ENCODE measurements at places on chromosomes 5 and 9.

DNA sequence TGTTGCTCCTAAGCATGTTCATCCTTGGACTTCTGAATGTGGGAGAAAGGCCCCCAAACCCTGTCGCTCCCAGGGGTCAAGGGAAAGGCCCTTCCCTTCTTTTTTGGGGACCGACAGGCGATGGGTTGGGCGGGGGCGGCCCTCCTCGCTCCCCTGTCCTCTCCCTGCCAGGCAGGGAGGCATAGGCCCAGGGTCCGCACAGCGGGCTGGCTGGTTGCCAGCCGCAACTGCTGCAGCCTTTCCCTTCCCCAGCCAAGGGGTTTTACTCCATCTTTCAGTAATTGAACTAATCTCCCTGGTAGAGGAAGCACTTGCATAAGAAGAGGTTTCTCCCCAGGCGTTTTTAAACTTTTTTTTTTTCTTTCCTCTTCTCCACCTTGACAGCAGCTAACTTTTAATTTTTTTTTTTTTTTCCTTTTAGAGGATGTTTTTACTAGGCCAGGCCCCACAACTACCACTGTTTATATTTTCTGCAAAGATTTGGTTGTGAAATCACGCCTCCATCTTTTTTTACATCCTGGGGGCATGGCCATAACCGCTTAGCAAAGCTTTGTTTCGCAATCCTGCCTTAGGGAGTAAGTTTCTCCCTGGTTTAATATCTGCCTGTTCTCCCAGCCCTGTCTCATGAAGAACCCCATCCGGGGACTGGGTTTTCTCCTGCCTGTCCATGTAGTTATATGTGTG, 216.9 kb upstream of the ZNF608 start:
- DNase-seq: peak; percentile 59

DNA sequence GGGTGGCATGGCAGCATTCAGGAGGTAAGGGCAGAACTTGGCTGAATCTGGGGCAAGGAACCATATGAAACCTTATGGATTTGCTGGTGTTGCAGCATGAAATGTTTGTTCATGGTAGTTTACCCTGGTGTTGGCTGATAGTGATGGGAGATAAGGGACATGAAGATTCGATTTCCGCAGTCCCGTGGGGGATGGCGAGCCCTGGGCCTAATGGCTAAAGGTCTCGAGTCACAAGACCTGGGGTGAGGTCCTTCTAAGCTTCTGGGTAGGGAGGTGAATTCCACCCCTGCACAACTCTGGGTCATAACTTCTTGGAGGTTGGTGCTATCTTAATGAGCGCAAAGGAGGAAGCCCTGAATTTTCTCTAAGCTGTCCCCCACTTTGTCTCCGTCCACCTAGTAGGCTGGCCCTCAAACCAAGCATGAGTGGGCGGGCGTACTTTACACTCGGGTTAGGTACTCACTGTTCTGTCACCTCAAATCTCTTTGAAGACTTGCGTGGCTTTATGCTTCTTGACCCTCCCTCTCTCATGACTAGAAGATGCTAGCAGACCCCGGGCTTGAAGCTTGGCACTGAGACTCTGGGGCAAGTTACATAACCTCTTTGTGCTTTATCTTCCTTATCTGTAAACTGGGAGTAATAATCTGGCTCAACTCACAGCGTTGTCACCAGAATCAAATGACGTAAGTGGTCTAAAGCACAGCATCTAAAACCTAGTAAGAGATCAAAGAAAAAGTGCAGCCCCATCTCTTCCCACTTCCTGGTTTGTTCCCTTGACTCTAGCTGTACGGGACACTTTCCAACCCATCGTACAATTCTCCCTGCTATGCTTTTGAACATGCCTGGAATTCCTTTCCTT, 72.5 kb downstream of the BASP1 start:
- DNase-seq: peak; percentile 87

GRCh38 chr5:157506981-157507780, 47.2 kb downstream of the NIPAL4 start:
- DNase-seq: no peak

- DNase-seq: no peak
These were observed 2.9 kb downstream of the HTR1A start for GRCh38 chr5:63959177-63959982.

GRCh38 chr5:138359621-138360020, 7.1 kb downstream of the KDM3B start:
- no peak for DNase-seq

GRCh38 chr9:30075451-30076199, 2308.8 kb upstream of the ACO1 start:
- no peak for DNase-seq

- DNase-seq: no peak
These were observed 325.6 kb downstream of the BNC2 start for GRCh38 chr9:16544842-16545241.

DNA sequence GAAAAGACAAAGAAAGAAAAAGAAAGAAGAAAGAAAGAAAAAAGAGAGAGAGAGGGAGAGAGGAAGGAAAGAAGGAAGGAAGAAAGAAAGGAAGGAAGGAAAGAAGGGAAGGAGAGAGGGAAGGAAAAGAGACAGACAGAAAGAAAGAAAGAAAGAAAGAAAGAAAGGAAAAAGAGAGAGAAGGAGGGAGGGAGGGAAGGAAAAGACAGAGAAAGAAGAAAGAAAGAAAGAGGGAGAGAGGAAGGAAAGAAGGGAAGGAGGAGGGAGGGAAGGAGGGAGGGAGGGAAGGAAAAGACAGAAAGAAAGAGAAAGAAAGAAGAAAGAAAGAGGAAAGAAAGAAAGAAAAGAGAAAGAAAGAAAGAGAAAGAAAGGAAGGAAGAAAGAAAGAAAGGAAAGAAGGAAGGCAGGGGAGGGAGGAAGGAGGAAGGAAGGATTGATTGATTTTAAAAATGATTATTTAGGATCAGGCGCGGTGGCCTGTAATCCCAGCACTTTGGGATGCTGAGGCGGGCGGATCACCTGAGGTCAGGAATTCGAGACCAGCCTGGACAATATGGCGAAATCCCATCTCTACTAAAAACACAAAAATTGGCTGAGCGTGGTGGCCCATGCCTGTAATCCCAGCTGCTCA, 23.3 kb upstream of the TOR1B start:
- no peak for DNase-seq

GRCh38 chr9:122941582-122942234, 888 bp downstream of the RABGAP1 start:
- peak; percentile 57 for DNase-seq

- DNase-seq: no peak
These were observed 45.6 kb upstream of the INSYN2B start for GRCh38 chr5:170025853-170026252.

GRCh38 chr5:122150215-122150614, 20.9 kb downstream of the ZNF474 start:
- peak; percentile 76 for DNase-seq

- peak; percentile 62 for DNase-seq
These were observed at the start of gene SNX24 for GRCh38 chr5:122845229-122846050. TSS of gene SNX24 (plus strand) at chr5:122845613. CDS start at chr5:122845634, 21 bp downstream.

- no peak for DNase-seq
These were observed 110.7 kb downstream of the RPS23 start for GRCh38 chr5:82167372-82167935.

DNA sequence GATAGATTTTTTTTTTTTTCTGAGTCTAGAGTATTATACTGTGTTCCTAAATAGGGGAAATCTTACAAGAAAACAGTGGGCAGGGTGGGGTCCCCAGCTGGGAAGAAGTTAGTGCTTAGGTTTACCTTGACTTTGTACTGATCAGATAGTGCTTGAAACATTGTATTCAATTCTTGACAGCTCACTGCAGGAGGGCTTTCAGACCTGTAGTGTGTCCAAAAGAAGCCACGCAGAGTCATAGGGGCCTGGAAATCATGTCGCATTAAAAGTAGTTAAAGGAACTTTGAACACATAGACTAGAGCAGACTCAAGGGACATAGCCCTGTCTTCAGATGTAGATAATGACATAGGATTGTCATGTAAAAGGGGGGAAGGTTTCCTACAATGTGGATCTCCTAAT, 215.4 kb upstream of the NR4A3 start:
- no peak for DNase-seq

DNA sequence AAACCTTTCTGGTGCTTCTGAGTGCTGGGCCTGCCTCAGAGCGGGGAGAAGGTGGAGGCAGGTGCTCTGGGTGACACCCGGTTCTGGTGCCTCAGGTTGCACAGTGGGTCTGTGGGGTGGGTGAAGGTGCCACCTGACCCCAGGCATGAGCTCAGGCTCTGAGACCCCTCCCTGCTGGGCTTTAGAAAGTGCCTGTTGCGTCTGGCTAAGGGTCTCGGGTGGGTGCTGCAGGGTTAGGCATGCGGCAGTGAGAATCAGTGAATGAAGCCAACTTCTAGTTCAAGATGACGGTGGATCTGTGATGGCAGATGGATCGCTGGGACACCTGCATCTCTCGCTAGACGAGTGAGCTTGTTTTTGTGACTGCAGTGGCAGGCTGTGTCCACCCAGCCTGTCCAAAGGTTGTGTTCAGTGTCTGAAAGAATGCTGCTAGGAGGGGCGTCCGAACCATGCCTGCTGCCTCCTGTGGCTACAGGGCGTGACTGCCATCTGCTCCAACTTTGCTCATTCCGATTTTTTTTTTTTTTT, 5.0 kb downstream of the SQSTM1 start:
- no peak for DNase-seq

GRCh38 chr5:151213803-151214613, 9.9 kb downstream of the CCDC69 start:
- peak; percentile 38 for DNase-seq

- DNase-seq: no peak
These were observed 198.7 kb downstream of the SEMA6A start for GRCh38 chr5:116375926-116376325.

DNA sequence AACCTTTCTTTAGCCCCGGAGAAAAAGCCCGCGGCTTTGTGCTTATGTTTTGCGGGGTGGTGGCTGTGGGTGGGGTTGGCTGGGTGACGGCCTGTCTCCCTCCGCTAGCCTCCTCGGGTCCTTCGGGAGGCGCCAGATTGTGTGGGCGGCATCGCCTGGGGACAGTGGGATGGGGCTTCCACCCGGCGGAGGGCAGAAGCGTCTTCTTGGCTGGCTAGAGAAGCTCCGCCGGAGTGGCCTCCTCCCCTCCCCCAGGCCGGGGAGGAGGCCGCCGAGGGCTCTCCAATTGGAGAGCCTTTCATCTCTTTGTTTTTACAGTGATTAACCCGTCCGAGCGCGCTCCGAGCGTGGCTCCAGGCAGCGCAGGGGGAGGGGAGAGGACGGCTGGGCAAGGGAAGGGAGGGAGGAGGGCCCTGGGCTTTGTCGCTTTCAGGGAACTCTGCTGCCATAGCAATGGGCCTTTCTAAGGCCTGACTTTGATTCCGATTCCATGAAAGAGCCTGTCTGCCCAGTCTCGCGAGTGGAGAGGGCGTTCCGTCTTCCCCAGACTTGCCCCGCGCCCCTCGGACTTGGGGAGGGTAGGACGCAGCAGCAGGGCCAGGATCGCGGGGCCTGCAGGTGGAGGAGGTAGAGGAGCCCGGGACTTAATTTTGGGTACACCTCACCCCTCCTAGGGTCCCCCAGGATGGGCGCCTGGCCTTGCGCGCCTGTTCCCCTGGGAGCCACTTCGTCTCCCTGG, 36.7 kb upstream of the TIFAB start:
- DNase-seq: peak; percentile 66

DNA sequence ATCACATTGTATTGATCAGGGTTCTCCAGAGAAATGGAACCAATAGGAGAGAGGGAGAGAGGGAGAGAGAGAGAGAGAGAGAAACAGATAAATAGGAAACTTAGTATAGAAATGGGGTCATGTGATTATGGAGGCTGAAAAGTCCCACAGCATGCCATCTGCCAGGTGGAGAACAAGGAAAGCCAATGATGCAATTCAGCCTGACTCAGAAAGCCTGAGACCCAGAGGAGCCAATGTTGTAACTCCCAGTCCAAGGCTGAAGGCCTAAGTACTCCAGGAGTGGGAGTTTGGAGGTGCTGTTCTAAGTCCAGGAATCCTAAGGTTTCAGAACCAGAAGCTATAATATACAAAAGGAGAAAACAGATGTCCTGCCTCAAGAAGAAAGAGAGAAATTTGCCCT, 48.4 kb upstream of the ISOC1 start:
- no peak for DNase-seq

DNA sequence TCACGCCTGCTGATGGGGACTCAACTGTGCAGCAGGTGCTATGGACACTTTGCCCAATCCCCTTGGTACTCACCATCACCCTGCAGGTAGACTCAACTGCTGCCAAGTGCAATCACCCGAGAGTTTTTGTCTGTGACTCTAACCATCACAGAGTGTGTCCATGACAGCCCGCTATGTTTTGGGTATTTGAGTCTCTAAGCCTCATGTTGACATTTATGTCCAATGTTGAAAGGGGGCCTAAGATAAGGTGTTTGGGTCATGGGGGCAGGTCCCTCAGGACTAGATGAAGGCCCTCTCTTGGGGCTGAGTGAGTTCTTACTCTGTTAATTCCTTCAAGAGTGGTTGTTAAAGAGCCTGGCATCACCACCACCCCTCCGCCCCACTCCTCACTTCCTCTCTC, 44.1 kb upstream of the GABRP start:
- no peak for DNase-seq

- DNase-seq: no peak
These were observed 893.3 kb downstream of the PTPRD start for GRCh38 chr9:9719373-9720112.

GRCh38 chr5:150057052-150057451, 29.3 kb downstream of the CSF1R start:
- no peak for DNase-seq

DNA sequence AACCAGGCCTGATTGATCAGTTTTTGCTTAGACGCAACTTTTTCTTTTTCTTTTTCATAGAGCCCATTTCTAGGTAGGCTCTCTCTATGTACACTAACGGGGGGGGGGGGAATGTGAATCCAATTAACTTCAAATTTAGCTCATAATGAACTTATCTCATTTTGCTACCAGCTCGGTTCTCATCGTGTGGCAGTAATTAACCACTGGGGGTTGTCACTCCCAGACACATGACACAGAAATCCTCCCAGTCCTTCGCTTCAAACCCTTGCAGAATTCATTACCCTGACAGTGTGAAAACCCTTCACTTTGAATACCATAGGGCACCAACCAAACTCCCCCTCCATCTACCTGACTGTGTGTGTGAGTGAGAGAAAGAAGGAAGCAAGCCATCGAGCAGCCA, 144.2 kb downstream of the PAX5 start:
- no peak for DNase-seq

GRCh38 chr5:61087921-61088320, 74.3 kb downstream of the SMIM15 start:
- no peak for DNase-seq

Measured in fibroblast of upper back skin (primary cell).